NCI-H1092 (cell line): ENCODE measurements at places on chromosomes 1 and 21.
A peak's percentile ranks its signal among the peaks of the same experiment; 100 is the strongest.

- DNase-seq = no peak
Measured at GRCh38 chr1:41282679-41283317, 40.7 kb upstream of the SCMH1 start.

GRCh38 chr1:118900643-118901440 lies 87.3 kb downstream of the TBX15 start:
- no peak for DNase-seq

DNA sequence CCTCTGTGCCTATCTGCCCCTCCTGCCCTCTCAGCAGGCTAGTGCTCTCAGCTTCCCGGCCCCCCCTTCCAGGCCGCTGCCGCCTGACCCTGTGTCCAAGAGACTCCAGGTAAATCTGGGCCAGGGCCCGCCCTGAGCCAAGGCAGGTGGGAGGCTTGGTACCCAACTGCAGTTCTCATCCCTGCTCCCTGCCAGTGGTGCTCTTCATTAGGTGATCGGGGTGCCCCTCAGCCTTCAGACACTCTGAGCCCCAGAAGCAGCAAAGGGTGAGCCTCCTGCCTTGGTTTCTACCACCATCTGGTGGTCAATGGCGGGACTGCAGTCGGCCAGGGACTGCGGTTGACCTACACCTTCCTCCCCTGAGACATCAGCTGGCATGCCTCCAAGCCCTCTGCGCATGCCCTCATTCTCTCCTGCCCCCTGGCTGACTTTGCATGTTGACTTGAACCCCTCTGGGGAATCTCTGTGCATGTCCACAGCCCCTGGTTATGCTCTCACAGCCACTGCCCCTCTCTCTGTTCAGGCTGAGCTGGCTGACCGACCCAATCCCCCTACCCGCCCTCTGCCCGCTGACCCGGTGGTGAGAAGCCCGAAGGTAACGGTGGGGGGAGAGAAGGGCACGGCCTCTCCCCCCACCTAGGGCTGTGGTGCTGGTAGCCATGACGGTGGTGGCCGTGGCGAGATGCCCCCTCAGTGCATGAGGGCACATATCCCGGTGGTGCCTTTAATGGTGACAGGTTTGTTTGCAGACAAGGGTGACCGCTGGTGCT lies 2.0 kb upstream of the EFNA4 start:
- peak; percentile 91 for DNase-seq

DNA sequence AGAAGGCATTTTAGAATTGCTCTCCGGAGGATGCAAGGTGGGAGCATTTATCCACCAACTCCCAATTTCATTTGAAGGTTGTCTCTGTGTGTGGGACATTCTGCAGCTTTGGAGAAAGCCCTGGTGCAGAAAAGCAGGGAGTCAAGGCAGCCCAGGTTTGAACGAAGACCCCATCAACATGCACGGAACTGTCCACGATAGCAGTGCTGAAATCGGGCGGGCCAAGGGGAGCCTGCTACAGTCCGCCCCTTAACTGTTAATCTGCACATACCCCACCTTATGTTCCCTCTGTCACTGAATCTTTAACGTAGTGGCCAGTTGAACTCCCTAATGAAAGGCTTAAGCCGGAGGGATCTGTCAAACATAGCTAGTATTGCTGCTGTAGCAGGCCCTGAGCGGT lies 68.8 kb upstream of the C1orf174 start:
- no peak for DNase-seq

GRCh38 chr1:206540044-206540780 lies 32.9 kb downstream of the RASSF5 start:
- DNase-seq = peak; percentile 83

DNA sequence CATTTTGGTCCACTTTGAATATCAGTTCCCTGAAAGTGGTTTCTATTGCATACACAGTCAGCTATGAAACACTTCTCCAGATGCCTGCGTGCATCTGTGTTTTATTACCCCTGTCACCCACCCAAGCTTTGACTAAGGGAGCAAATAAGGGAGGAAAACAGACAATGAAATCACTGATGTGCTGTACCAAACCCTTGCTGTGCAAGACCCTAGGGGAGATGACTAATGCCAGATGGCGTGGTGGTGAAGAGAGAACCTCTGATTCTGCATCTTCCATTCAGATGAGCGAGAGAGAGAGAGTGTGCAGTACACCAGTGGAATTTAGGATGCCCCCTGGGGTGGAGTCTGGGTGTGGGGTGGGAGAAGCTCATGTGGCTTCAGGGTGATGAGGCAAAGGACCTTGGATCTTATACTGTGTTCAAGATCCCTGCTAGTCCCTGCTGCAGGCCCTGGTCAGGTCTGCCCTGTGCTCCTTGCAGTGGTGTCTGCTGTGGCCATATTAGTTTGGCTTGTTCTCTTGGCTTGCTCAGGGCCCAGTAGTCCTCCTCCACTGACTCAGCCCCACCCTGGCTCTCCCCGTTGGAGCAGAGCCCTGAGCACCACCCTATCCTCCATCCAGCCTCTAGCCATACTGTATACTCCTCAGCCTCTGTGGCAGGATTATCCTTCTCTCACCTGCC lies 18.5 kb downstream of the CLCA1 start:
- DNase-seq = no peak

- DNase-seq = no peak
Measured at GRCh38 chr1:18795002-18795689, 64.3 kb downstream of the TAS1R2 start.

DNA sequence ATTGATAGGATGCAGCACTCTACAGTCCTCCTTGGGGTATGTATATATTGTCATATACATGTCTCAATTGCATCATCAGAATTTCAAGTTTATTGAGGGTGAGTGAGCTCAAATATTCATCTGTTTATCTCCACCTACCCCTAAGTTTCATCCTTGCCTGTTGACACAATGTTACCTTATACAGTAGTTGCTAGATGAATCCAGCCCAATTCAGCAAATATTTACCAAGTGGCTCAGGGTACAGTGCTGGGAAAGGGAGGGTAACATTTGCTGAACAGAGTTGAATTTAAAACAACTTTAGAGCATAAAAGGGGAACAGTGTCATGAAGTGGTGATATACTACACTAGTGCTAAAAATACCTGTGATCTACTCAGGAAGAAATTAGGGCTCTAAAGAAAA lies 14.4 kb downstream of the ELAVL4 start:
- DNase-seq = no peak

- peak; percentile 87 for DNase-seq
Measured at GRCh38 chr1:46643368-46643775, 24.8 kb downstream of the ATPAF1 start.

DNA sequence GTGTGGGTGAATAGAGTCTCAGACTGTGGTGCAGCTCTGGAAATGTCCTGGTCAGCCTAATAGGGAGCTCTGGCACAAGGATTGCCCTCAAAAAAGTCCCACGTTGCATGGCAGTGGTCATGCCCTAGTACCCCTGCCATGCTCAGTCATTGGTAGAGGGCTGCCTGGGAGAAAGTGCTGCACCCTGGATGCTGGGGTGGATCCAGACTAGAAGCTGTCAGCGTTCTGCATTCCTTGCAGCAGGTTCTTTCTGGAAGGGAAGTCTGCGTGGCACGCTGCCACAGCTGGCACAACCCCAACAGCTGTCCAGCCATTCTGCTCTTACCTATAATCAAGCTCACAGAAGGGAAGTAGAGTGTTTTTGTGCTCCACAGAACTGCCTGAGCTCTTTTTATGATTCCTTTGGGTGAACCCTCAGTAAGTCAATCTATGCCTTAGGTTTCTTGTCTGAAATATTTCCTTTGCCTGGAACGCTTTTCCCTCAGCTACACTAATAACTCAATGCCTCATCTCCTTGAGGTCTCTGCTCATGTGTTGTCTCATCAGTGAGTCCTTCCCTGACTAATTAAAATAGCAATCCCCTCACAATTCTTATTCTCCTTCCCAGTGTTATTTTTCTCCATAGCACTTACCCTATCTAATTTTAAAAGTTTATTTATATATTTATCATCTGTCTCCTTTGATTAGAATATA lies 61.5 kb upstream of the JAK1 start:
- no peak for DNase-seq

DNA sequence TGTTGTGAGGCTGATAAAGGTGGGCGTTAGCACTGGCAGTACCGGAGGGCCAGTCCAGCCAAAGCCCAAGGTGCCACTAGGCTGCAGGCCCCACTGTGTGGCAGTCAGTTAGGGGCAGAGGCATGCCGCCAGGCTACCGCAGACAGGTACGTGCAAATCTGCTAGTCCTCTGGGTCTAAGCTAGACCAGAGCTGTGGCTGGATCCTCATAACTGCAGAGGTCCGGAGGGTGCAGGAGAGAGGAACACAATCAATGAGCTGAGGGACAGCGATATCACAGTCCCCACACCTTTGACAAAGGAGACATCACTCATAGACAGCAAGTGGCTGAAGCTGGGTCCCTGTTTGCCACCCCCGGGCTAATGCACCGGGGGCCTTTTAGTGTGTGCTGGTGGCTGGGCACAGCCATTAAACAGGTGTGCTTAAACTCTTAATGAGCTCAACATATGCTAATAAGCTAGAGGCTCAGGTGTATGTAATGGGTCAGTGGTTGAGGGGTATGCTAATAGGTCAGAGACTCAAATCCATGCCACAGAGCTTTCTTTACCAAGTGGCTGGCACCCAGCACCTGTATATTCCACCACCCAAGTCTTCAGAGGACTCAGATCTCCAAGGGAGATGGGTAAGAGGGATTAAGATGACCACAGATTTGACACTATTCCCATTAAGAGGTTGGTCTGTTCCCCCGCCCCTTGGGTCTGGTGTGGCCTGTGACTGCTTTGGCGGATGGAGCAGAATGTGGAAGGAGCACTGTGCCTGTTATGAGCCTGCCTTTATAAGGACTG lies 82.0 kb downstream of the GLIS1 start:
- no peak for DNase-seq

- DNase-seq = no peak
Measured at GRCh38 chr1:185155600-185156287, 1.0 kb downstream of the TRMT1L start.

DNA sequence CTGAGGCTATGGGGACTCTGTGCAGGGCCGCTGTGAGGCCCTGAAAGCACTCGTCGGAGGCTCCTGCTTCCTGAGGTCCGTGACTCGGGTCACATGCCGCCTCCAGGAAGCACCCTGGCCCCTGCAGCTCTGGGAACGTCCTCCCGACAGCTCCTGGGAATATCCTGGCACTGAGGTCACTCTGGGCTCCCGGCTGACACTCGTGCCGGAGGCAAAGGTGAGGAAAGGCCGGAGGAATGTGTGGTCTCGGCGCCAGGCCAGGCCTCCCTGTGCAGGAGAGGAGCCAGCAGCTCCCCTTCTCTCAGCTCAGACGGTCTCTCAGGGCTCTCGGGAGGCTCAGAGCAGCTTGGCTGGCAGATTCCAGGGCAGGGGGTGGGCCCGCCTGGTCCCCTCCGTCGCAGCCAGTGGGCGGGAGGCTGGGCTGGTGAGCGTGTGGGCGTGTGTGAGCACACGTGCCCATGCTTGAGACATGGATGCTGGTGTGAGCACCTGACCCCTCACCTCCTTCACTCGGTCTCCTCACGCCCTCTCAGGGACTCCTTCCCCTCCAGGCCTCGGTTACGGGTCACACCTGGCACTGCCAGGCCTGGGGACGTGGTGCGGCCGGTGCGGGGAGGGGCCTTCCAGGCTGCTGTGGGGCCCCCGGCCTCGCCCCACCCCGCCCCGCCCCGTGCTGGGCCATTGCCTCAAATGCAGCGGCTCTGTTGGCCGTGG lies 5.5 kb upstream of the RNF223 start:
- DNase-seq = no peak

DNA sequence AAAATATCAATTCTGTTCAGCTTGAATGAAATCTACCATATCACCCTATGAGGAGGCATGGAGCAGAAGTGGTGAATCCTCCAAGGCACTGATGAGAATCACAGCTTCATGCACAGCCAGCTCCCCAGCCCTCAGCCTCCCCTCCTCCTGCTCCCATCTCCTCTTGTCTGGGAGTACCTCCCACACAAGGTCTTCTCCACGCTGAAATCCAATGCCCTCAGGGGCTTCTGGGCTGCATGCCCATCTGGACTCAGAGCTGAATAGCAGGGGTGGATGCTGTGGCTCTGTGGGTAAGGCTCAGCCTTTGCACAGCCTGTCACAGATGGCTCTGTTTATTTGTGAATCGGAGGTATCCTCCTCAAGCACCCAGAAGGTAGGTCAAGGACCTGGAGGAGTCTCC lies 48.6 kb downstream of the KCNC4 start:
- DNase-seq = peak; percentile 75

DNA sequence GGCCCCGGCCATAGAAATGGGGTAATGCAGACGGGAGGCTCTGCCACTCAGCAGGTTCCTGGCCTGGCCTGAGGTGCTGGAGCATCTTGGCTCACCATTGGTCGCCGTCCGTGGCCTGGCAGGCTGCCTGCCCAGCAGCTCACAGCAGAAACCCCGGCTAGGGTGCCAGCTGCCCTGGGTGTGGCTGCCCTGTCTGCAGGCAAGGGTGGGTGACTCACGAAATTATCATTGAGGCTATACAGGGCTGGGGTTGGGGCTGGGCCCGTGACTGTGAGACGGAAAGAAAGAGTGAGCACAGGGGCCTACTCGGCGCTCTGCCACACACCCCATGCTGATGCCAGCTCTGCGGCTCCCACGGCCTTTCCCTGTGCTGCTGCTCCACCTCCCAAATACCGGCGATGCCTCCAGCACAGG lies 8.0 kb upstream of the PKP1 start:
- DNase-seq = no peak

DNA sequence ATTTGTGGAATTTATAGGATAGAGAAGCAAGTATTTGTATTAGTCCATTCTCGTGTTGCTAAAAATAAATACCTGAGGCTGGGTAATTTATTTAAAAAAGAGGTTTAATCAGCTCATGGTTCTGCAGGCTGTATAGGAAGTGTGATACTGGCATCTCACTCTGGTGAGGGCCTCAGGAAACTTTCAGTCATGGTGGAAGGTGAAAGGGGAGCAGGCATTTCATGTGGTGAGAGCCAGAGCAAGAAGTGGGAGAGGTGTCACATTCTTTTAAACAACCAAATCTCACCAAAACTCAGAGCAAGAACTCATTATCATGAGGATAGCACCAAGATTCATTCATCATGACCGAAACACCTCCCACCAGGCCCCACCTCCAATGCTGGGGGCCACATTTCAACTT lies 18.1 kb downstream of the SDCCAG8 start:
- DNase-seq = no peak

- no peak for DNase-seq
Measured at GRCh38 chr1:228405200-228405978, 1.2 kb downstream of the TRIM11 start.

DNA sequence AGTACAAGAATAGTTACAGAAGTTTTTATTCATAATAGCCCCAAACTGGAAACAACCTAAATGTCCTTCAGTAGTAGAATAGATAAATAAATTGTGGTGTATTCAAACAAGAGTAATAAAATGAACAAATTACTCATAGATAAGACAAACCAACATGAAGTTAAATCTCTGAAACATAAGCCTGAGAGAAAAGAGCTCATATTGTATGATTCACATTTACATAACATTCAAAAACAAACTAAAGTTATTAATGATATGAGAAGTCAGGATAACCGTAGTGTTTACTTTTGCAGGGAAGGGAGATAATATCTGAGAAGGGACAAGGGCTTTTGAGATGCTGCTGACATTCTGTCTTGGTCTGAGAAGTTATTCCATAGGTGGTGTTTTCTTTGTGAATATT lies 13.5 kb downstream of the STPG1 start:
- DNase-seq = no peak

- no peak for DNase-seq
Measured at GRCh38 chr1:178862416-178862815, 8.5 kb downstream of the ANGPTL1 start.
